ENCODE measurements at places on chromosomes 1 and 21.

DNA sequence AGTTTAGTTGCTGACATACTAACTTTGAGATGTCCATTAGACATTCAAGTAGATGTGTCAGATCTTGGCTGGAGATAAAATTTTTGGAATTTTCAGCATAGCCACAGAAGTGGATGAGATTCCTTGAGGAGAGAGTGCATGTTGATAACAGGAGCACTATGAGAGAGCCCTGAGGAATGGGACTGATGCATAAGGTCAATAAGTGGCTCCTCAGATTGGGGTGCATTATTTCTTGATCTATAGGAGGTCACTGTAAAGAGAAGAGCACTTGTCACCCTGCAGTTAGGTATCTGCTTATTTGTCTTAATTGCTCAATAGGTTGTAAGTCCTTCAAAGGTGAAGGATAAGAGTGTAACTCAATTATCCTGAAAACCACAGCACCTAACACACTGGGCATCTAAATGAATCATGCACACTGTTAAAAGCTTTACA lies 52.0 kb upstream of the TACSTD2 start:
- DNase-seq: no peak

- DNase-seq: no peak
These were observed 26.2 kb upstream of the KNCN start for GRCh38 chr1:46577671-46578070.

DNA sequence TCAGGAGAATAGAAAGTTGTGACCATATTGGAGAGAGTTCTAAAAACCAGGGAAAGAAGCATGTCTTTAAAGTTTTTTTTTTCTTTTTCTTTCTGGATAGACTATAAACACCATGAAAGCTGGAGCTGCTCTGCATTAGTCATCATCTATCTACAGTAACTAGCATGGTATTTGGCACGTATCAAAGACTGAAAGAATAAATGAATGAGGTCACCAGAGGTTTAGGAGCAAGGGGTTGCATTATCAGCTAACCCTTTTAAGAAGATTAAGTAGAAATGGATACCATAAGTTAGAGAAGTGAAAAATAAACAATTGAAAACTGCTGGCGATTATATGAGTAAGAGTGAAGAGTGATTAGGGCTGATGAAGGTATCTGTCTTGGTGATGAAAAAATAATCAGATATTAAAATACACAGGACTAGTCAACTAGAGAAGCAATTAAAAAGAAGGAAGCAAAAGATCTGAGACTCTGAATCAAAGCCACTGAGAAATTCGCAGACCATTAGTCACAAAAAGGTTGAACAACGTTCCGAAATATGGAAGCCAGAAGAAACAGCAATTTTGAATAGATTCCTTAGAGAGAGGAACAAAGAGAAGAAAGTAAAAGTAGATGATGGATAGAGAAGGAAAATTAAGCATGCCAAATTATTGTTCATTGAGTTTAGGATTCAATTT lies 536.4 kb downstream of the DPYD start:
- no peak for DNase-seq

DNA sequence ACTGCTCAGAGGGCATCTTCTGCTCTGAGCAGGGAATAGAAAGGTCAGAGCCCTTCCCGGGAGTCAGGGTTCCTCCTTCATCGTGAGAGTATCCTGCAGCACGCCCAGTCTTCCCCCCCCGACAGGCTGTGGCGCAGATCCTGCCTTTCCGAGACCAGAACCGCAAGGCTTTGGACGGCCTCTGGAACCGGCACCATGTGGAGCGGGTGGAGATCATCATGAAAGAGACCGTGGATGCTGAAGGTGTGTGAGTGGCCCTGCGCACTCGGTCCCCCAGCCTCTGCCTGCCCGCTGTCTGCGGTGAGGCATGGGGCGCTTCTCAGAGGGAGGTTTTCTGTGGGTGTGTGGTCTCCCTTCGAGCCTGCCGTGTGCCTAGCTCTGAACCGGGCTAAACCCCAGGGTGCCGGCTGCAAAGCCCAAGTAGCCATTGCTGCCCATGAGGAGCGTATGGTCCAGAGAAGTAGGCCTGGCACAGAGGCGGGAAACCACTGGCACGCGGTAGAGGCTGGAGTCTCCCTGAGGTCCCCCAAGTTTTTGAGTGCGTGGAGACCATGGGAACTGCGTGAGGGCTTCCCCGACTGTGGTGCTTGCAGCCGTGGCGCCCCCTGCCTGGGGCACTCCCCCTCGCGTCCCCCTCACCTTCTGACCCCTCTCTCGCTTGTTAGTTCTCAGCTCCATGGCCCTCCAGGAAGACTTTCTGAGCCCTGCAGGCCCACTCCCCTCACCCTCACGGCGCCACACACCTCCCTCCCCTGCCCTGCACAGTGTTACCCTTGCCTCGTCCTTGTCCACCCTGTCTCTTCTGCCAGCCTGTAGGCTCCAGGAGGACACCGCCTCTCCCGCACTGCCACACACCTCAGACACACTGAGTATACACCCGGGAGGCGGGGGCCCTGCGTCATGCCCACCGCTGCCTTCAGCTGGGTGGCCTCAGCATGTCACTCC lies 12.5 kb downstream of the H6PD start:
- no peak for DNase-seq
